ENCODE measurements at places on chromosomes 3 and 15.

GRCh38 chr3:56956906-56957305 lies 103.6 kb upstream of the SPATA12 start:
- no peak for DNase-seq

- DNase-seq, result no peak
Measured at GRCh38 chr3:94173673-94174434, 111.0 kb downstream of the NSUN3 start.

DNA sequence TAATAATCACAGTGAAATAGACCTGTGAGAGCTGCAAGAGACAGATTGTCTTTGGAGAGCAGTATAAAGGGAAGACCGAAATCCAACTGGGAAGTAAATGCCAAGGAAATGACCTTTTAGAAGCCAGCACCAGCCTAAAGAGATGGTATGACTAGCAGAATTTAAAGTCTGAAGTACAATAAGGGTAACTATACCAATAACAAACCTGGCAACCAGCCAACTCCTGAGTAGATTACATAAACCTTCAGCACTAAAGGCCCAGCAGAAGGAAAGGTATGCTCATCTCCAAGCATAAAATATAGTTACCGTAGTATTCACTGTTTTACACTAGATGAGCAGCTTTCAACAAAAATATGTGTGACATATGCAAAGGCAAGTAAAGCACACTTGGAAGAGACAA lies 155.1 kb upstream of the SATB1 start:
- DNase-seq, result no peak

DNA sequence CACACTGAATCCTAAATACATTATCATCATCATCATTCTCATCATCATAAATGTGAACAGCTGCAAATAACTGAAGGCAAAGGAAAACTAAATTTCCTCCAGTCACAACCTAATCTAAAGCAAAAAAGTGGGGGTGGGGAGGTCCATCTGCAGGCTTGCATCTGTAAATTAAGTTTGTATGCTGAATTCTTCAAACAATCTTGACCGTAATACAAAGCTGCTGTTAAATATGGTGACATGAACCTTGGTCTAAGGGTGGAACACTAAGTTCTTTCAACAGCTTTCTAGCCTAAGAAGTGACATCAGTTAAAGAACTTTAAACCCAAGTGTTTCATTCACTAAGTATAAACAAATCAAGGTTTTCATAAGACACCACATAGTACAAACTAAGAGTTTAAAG lies 4.3 kb downstream of the LRRFIP2 start:
- no peak for DNase-seq

- DNase-seq, result no peak
Measured at GRCh38 chr3:30613133-30613825, 6.9 kb downstream of the TGFBR2 start.

DNA sequence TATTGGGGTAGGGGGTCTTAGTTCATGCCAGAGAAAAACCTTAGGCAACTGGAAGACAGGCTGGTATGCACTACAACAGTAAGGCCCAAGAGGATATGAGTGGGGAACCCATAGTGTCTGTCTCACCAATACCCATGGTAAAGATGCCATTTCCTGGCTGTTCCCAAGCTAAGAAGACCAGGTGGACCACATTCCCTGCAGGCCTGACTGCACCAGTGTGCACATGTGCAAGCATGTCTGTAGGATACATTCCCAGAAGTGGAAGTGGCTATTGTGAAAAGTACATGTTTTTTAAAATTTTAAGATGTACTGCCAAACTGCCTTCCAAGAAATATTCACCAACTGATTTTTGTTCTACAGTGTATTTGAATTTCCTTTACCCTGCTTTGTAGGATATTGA lies 207.3 kb upstream of the CTNNB1 start:
- DNase-seq, result no peak

DNA sequence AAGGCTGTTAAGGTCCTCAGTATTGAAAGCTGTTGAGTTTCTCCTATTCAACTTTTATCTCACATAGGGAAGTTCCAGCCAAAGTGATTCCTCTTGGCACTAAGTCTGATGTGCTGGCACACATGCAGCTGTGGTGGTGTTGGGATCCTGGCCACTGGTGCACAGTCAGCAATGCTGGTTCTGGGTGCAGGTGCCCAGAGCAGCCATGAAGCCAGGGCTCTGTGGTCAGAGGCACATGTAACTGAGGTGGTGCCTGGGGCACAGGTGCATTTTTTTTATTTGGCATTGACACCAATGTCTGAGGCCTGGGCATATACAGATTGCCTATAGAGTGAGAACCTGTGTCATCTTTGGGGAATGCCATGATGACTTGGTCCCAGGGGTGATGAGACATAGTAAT lies 271.4 kb downstream of the POLQ start:
- no peak for DNase-seq

DNA sequence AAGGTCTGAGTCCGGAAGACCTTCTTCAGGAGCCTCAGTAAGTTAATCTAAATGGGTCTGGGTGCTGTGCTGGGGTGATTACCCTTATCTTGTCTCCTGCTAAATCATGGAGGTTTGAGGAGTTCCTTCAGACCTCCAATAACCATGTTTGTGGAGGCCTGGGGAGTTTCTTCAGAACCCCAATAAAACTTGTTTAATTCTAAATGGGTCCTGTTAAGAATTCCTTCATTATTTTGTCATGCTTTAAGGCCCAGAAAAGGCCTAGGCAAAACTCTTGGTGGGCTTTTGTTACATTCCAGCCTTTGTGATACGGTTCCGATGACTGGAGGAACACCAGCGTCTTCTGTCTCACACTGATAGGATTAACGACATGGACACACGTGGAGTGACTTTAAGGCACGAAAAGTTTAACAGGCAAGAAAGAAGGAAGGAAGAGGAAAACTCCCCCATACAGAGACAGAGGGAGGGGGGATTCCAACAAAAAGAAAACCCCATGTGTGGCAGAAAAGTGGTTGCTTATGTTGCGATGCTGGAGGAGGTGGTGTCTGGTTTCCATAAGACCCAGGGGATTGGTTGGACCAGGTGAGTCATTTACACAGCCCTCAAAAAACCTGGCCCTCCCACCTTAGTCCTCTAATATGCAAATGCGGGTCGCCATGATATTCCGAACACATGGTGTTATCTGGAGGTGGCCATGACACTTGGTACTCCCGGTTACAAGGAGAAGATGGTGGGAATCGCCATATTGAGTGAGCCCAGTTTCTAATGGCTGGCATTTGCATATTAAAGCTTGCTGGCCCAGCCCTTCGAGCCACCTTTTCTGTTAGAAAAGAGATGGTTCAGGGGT lies 72.6 kb upstream of the MFGE8 start:
- no peak for DNase-seq

DNA sequence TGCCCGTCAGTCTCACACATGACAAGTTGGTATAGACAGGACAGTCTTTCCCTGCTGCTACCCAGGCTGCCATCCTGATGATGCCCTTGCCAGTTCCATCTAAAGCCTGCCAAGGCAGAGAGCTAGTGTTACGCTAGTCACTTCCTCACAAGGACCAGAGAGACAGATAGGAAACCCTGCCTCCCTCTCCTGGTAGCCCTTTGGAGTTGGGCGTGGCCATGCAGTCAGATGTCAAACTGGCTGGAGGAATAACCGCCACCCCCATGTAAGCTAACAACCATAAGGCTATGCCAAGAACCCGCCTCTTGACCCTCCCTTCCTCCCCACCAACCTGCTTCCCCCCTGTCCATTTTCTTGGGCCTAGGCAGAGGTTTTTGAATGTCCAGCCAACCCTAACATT lies 2.8 kb downstream of the TMEM115 start:
- DNase-seq, result no peak

DNA sequence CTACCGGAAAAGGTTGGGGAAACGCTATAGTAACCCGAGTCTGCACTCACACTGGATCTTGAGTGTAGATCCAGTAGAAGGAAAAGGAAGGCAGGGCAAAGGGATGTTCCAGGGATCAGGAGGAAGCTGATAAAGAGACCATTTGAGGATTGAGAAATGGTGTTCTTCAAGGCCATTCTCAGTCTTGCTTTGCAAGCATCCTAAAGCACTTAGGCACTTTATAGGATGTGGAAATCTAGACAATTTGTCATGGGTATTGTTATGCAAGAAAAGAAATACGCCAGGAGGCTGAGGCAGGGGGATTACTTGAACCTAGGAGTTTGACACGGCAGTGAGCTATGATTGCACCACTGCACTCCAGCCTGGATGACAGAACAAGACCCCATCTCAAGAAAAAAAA lies 13.2 kb upstream of the SCAMP5 start:
- DNase-seq, result no peak

DNA sequence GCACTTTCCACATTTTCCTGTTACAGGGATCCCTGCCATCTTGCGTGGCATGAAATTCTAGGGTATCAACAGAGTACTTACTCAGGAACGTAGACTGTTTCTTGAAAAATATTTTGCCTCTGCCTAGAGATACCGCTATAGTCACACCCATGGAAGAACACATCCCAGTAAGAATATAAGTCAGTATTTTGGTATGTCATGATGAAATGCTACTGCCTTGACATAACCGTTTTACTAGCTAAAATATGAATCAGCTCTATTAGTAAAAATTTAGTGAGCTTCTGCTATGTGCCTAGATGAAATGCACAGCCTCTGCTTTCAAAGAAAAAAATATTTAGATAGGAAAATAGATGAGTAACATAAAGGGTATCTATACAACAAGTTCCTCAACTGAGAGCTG lies 276.4 kb downstream of the TBC1D5 start:
- no peak for DNase-seq

Measured in stimulated activated CD4-positive, alpha-beta T cell treated with anti-CD3 and anti-CD28 coated beads, Interleukin-1b, Interleukin-23, amount 100 ng/mL, for 1 hour (primary cell).